Uterus (tissue), 4 donors: ENCODE measurements at places on chromosomes 13 and 19. TPM values are rescaled to one million over a fixed set of nuclear protein-coding genes. Genes with fewer than 3 reads are reported as not detected.

DNA sequence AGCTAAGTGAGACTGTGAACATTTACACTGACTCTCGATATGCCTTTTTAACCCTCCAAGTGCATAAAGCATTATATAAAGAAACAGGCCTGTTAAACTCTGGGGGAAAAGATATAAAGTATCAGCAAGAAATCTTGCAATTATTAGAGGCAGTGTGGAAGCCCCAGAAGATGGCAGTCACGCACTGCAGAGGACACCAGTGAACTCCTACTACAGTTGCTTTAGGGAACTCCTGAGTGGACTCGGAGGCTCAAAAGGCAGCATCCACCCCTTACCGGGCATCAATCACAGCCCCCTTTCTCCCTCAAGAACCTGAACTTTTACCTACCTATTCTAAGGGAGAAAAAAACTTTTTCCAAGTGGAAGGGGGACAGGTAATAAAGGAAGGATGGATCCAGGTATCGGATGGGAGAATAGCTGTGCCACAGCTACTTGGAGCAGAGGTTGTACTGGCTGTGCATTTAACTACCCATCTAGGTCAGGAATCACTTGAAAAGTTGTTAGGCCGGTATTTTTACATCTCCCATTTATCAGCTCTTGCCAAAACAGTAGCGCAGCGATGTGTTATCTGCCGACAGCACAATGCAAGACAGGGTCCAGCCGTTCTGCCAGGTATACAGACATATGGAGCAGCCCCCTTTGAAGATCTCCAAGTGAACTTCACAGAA, 80.1 kb downstream of the ZNF486 start:
- H3K4me3 ChIP-seq = no peak overlapping the region
- DNase-seq = peak; percentile 48
- H3K4me1 ChIP-seq = no peaks in the 10 kb centered on the region
- H3K27me3 ChIP-seq = no peaks in the 10 kb centered on the region
- no peak overlapping the region for H3K27ac ChIP-seq

- H3K27me3 ChIP-seq = no peaks in the 10 kb centered on the region
- H3K4me1 ChIP-seq = no peaks in the 10 kb centered on the region
- H3K4me3 ChIP-seq = no peak overlapping the region
- H3K36me3 ChIP-seq = no peaks in the 10 kb centered on the region
- DNase-seq = no peak
Measured at GRCh38 chr13:103960001-103960400, 893.8 kb upstream of the SLC10A2 start.

- no peaks in the 10 kb centered on the region for H3K36me3 ChIP-seq
- no peaks in the 10 kb centered on the region for H3K27me3 ChIP-seq
- DNase-seq = no peak
Measured at GRCh38 chr19:54208784-54209057, 8.1 kb downstream of the RPS9 start.

GRCh38 chr13:20301403-20302071, 69.4 kb upstream of the GJB6 start:
- no peaks in the 10 kb centered on the region for H3K4me1 ChIP-seq
- DNase-seq = no peak
- no peaks in the 10 kb centered on the region for H3K36me3 ChIP-seq
- no peak overlapping the region for H3K27ac ChIP-seq

DNA sequence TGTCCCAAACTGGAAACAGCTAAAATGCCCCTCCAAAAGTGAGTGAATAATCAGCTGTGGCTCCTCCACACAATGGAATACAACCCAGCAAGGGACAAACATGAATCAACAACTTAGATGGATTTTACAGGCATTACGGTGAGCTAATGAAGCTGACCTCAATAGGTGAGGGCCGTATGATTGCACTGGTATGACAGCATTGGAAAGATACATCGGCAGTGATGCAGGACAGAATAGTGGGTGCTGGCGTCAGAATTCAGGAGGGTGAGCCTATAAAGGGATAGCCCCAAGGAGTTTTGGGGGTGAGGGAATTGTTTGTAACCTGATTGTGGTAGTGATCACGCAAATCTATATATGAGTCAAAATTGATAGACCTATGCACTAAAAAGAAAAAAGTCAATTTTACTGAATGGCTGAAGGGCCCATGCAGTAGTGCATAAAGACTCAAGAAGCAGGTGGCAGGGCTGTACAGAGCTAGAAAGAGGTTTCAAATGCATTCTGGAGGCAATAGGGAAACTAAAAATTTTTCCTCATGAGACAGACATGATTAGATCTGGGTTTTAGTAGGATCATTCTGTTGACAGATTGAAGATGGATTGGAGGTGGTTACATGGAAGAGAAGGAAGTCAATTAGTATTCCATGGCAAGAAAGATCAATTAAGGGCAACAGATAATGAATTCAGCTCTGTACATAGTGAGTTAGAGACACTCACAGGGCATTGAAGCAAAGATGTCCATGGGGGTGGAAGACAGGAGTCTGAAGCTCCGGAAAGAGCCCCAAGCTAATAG, 90.8 kb downstream of the IRS2 start:
- no peak overlapping the region for H3K4me3 ChIP-seq
- no peaks in the 10 kb centered on the region for H3K36me3 ChIP-seq
- no peak overlapping the region for H3K27ac ChIP-seq
- DNase-seq = no peak
- H3K27me3 ChIP-seq = no peaks in the 10 kb centered on the region
- no peaks in the 10 kb centered on the region for H3K4me1 ChIP-seq

GRCh38 chr19:18278521-18279265, 2.7 kb downstream of the JUND start:
- H3K27ac ChIP-seq = peak overlapping the region; percentile 95
- peak overlapping the region; percentile 78 for H3K4me3 ChIP-seq
- no peaks in the 10 kb centered on the region for H3K27me3 ChIP-seq

DNA sequence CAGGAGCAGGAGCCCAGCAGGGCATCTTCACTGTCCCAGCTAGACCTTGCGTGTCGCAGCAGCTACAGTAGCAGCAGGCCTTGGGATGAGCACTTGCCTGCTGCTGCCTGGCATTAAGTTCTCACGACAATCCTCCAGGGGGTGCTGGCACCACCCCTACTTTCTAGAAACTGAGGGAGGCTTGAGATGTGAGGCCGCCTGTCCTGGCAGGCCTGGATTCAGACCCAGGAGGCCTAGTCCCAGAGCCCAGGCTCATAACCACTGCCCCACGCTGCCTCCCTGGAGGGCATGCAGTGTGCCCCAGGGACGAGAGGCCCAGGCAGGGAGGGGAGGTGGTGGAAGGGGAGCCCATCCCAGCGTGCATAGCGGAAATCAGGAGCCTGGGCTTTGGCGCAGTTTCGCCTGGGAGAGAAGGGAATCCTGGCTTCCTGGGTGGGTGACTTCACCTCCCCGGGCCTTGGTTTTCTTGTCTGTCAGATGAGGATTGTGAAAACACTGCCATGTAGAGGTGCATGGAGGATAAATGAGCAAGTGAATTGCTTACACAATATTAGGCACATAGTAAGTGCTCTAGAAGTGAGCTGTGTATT, 26.1 kb downstream of the PPP5C start:
- no peaks in the 10 kb centered on the region for H3K36me3 ChIP-seq
- H3K27me3 ChIP-seq = no peaks in the 10 kb centered on the region
- DNase-seq = no peak
- peak overlapping the region; percentile 40 for H3K27ac ChIP-seq
- no peaks in the 10 kb centered on the region for H3K4me1 ChIP-seq

DNA sequence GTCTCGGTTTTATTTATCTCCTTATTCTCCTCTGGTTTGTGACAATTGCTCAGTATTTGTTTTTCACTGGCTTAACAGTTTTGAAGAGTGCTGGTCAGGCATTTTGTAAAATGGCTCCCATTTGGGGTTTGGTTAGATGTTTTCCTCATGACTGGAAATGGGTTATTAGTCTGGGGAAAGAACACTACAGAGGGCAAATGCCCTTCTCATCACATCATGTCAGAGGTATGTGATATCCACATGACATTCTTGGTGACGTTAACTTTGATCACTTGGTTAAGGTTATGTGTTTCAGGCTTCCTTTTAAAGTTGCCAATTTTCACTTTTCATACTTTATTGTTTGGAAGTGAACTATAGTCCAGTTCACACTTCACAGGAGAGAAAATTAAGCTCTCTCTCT, 74.8 kb upstream of the KLHL1 start:
- DNase-seq = no peak
- H3K36me3 ChIP-seq = no peaks in the 10 kb centered on the region
- no peak overlapping the region for H3K27ac ChIP-seq
- H3K27me3 ChIP-seq = no peaks in the 10 kb centered on the region

- peak overlapping the region; percentile 41 for H3K4me3 ChIP-seq
- H3K27ac ChIP-seq = peak overlapping the region; percentile 75
- H3K4me1 ChIP-seq = peaks cover 15% of the 10 kb centered on the region
- peak; percentile 78 for DNase-seq
Measured at GRCh38 chr19:1566392-1567115, 1.6 kb downstream of the MEX3D start.

GRCh38 chr13:30504081-30504480, 38.3 kb upstream of the HMGB1 start:
- no peaks in the 10 kb centered on the region for H3K4me1 ChIP-seq
- no peak for DNase-seq
- H3K27me3 ChIP-seq = no peaks in the 10 kb centered on the region

- H3K27me3 ChIP-seq = no peaks in the 10 kb centered on the region
- H3K27ac ChIP-seq = no peak overlapping the region
- DNase-seq = no peak
- H3K4me1 ChIP-seq = peaks cover 8% of the 10 kb centered on the region
Measured at GRCh38 chr13:102401265-102401664, 583 bp downstream of the FGF14 start.

DNA sequence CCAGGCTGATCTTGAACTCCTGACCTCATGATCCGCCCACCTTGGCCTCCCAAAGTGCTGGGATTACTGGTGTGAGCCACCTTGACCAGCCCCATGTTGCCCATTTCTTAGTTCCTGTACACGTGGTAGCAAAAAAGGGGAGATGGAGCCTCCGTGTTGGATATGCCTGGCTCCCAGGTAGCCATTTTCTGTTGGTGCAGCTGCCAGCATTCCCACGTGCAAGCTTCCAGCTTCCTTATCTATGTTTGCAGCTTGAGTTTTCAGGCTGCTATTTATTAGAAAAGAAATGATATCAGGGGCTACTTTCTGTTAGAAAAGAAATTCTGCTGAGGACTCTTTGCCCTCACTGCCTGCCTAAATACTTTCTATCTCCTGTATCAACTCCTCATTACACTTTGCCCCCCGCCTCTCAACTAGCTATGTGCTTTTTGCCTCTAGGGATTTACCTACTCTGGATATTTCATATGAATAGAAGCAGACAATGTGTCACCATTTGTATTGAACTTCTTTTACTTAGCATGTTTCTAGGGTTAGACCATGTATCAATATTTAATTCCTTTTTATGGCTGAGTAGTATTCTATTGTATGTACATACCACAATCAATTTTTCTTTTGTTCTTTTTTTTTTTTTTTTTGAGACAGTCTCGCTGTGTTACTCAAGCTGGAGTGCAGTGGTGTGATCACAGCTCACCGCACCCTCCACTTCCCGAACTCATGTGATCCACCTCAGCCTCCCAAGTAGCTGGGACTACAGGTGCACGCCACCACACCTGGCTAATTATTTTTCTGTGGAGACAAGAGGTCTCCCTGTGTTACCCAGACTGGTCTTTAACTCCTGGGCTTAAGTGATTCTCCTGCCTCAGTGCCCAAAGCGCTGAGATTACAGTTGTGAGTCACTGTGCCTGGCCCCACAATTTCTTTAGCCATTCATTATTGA, 3.4 kb upstream of the TMED1 start:
- no peak overlapping the region for H3K4me3 ChIP-seq
- H3K36me3 ChIP-seq = no peaks in the 10 kb centered on the region
- H3K27me3 ChIP-seq = no peaks in the 10 kb centered on the region
- H3K27ac ChIP-seq = no peak overlapping the region

DNA sequence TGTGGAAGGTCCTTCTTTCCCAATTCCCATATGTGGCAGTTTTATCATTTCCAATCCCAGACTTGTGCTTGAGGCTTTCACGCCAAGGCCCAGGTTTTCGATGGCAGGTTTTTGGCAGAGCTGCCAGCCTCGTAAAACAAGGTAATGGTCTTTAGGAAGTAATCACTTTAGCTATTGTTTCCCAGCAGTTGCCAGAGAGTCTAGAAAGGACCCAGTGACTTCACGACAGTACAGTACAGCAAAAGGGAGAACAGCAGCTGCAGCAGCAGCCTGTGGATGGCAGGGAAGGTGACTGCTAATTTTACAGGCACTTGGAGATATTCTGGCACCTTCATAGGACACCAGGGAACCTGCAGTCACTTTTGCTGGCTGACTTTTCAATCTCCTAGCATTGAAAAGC, 291.6 kb upstream of the MAB21L1 start:
- no peak overlapping the region for H3K27ac ChIP-seq
- no peaks in the 10 kb centered on the region for H3K4me1 ChIP-seq
- H3K27me3 ChIP-seq = no peaks in the 10 kb centered on the region
- H3K4me3 ChIP-seq = no peak overlapping the region

DNA sequence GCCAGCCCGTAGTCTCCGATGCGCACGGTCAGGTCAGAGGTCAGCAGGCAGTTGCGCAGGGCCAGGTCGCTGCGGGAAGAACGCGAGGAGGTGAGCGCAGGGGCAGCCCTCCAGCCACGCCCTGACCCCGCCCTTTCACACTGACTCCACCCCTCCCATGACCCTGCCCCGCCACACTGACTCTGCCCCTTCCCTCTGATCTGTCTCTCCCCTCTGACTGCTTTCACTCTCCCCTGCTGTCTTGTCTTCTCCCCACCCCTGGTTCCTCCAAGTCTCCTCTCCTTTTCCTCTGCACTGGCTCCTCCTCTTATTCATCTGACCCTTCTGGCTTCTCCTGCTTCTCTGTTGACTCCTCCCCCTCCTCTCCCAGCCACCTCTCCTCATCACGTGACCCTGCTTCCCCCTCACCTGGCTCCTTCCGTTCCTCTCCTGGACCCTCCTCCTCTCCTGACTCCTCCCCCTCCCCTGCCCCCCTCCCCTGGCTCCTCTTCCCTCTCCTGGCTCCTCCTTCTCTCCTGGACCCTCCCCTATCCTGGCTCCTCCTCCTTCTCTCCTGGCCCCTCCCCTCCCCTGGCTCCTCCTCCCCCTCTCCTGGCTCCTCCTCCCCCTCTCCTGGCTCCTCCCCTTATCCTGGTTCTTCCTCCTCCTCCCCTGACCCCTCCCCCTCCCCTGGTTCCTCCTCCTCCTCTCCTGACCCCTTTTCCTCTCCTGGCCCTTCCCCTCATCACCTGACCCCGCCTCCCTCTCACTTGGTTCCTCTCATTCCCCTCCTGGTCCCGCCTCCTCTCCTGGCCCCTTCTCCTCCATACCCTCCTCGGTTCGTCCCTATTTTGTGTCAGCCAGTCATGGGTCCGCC, 9.9 kb downstream of the LMTK3 start:
- H3K4me1 ChIP-seq = no peaks in the 10 kb centered on the region
- no peaks in the 10 kb centered on the region for H3K36me3 ChIP-seq
- DNase-seq = no peak
- no peak overlapping the region for H3K27ac ChIP-seq

GRCh38 chr13:114143806-114144605, 11.6 kb upstream of the RASA3 start:
- H3K27me3 ChIP-seq = no peaks in the 10 kb centered on the region
- no peak overlapping the region for H3K27ac ChIP-seq
- no peaks in the 10 kb centered on the region for H3K4me1 ChIP-seq
- no peak for DNase-seq
- H3K36me3 ChIP-seq = no peaks in the 10 kb centered on the region

Gene PIK3R2
- total RNA-seq = 17.2 TPM

Gene SLC5A5
- total RNA-seq = not detected

Gene LRRC63
- not detected for total RNA-seq

Gene NXNL1
- total RNA-seq = not detected

Gene FAM216B
- total RNA-seq = 0.59 TPM

Gene ERICH6B
- not detected for total RNA-seq
